ENCODE measurements at places on chromosomes 16 and 17.

DNA sequence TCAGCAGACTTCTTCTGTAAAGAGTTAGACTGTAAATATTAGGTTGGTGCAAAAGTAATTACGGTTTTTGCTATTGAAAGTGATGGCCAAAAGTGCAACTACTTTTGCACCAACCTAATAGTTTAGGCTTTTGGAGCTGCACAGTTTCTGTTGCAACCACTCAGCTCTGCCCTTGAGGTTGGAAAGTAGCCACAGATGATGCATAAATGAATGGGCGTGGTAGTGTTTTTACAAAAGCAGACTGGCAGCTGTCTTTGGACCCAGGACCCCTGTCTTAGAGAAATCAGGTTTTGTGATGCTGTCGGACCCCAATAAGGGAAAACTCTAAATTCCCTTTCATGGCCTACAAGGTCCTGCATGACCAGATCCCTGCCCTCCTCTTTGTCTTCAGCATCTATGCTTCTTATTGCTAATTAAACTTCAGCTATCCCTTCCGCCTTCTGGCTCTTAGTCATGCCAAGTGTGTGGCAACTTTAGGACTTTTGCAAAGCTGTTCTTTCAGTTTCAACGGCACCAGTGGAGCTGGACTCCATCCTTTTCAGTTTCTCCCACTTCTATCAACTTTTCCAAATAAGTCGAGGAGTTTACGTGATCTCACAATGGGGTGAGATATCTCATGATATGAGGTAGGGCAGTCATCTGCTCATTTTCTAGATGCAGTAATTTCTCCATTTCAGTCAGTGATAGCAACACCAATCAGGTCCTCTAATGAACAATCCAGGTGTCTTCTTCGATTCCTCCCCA lies 232.3 kb downstream of the XYLT1 start:
- no peak for DNase-seq

DNA sequence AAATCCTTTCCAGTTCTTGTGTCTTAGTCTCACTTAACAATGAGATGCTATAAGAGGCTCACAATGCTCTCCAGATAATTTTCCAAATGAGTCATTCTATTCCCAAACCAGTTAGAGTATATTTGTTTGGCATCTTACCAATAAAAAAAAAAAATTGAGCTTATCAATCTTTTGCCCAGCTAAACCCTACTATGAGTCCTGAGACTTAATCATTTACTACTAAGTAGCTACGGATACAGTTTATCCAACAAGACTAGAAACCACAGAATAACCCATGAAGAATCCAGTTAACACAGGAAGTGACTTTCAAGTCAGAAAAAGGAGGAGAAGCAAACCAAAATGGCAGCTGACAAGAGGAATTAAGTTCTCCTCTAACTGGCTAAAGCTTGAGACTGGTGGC lies 330.3 kb upstream of the XYLT1 start:
- DNase-seq: no peak

- DNase-seq: no peak
These were observed 108.5 kb downstream of the SDK2 start for GRCh38 chr17:73535746-73536145.

- DNase-seq: no peak
These were observed 24.9 kb downstream of the ITGB3 start for GRCh38 chr17:47278561-47278960.

- peak; percentile 71 for DNase-seq
These were observed 268.1 kb downstream of the SOX9 start for GRCh38 chr17:72388765-72389473.

GRCh38 chr17:64056269-64057005 lies 36.0 kb upstream of the ICAM2 start:
- DNase-seq: no peak

DNA sequence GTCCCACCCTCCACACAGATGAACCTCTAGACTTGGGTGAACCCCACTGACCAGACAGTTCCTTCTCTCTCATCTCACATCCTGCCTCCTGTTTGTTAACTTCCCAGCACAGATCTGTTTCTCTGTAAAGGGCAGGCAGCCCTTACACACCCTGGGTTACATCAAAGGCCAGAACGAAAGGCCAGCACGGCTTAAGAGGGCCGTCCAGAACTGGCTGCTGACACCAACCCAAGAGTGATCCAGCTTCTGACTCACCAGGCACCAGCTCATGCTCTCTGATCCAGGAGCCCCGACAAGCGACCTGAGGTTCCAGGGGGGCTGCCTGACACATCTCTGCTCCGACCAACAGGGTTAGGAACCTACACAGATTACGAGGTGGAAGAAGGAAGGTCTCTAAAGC lies 86.9 kb downstream of the MRM3 start:
- no peak for DNase-seq

DNA sequence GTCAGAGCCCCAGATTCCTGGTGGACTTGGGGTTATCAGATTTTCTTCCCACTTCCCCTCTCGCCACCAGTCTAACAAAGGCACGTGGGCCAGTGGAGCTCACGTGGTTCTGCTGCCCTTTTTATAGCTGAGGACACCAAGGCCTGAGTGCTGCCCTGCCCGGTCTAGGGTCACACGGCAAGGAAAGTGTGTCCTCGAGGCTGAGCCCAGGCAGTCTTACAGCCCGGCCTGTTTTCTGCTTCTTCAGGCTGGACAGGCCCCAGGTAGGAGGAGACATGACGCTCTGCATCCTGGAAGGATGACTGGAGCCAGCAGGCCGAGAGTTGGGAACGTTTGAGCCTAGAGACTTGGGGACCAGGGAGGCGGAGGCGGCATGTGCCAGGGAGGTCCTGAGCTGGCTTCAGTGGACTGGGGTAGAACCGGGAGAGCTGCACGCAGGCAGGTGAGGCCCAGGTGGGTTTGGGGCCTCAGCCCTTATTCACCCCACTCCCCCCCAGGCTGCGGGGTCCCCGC lies 3.5 kb downstream of the CTRB1 start:
- DNase-seq: no peak

DNA sequence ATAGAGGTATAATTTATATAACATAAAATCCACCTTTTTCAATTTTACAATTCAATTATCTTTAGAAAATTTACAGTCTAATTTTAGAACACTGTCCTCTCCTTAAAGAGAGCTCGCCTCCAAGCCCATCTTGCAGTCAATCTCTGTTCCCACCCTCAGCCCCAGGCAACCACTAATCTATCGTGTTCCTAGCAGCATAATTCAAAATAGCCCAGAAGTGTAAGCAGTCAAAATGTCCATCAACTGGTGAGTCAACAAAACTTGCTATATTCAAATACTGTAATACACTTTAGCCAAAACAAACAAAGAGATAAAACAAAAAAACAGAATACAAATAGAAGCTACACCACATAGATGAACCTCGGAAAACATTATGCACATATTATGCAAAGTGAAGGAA lies 1006.8 kb upstream of the EEF2KMT start:
- DNase-seq: no peak

DNA sequence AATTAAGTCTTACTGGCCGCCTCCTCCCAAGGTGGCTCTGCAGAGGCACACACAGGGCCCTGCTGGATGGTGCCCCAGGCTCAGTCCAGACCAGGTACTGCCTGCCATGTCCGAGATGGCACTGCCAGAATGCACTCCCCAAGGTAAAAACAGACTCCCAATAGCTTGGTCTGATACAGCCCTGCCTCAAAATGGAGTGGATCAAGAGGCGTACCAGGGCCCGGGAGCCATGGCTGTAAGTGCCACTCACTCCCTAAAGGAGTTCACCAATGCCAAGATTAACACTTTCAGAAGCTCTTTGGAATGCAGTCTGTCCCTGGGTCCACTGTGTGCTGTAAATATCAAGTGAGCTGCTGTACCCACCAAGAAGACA lies 576 bp upstream of the MYO18A start:
- DNase-seq: no peak

DNA sequence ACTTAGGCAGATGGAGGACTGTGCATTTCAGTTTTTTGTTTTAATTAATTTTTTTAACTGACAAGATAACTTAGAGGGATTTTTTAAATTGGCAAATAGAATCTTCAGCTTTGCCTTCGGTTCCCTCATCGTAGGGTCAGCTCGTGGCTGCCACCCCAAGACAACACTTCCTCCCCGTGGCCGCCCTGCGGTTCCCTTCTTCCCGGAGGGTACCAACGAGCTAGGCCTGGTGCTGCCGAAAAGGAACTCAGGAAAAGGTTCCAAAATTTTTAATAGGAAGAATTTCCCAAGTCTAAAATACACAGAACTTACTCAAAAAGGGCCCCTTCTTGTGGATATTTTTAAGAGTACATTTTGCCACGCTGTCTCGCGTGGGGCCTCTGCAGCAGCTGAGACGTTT lies 210.4 kb upstream of the CHMP6 start:
- DNase-seq: peak; percentile 69

- no peak for DNase-seq
These were observed 14.9 kb upstream of the ADGRG1 start for GRCh38 chr16:57613514-57613913.

GRCh38 chr16:60636117-60636516 lies 1400.1 kb downstream of the CDH8 start:
- DNase-seq: no peak

- DNase-seq: no peak
These were observed 12.5 kb upstream of the SLC4A1 start for GRCh38 chr17:44280392-44280937.

DNA sequence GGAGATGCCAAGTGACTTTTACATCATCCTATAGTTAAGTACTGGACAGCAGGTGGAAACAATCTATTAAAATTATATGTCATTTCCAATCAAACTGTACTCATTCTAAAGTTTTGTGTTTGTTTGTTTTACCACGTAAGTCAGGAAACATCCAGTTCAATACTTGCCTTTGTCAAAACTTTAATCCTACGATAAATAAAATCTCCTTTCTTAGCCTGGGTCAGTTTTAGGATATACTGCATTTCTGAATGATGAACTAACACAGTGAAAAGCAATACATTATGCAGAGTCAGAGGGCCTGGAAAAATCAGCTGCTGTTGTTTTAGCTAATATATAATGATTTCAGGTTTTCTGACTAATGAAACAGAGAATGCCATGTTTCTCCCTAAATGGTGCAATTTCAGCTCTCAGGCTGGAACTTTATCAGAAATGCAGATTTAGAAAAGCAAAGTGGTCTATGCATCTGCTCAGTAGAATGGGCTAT lies 756.4 kb downstream of the CDH11 start:
- DNase-seq: no peak

DNA sequence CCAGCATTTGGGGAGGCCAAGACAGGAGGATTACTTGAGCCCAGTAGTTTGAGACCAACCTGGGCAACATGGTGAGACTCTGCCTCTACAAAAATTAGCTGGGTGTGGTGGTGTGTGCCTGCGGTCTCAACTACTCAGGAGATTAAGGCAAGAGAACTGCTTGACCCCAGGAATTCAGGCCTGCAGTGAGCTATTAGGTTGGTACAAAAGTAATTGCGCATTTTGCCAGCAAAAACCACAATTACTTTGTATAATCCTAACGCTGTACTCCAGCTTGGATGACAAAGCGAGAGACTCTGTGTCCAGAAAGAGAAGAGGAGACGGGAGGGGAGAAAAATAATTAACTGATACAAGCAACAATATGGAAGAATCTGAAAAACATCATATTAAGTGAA lies 32.7 kb downstream of the YWHAE start:
- no peak for DNase-seq

- DNase-seq: peak; percentile 13
These were observed 946 bp upstream of the TMEM256 start for GRCh38 chr17:7404737-7405349.

GRCh38 chr17:78616946-78617345 lies 39.8 kb upstream of the DNAH17 start:
- no peak for DNase-seq

DNA sequence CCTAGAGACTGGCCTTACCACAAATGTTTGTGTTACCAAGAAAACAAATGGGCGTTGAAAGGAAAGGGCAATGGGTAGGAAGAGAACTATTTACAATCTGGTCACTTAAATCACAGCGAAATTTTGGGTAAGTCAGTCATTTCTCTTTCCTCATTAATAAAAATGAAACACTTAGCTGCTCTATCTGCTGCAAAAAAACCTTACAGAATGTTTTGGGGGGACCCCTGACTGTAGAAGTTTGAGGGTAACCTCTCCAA lies 742 bp upstream of the NUTF2 start:
- DNase-seq: no peak

DNA sequence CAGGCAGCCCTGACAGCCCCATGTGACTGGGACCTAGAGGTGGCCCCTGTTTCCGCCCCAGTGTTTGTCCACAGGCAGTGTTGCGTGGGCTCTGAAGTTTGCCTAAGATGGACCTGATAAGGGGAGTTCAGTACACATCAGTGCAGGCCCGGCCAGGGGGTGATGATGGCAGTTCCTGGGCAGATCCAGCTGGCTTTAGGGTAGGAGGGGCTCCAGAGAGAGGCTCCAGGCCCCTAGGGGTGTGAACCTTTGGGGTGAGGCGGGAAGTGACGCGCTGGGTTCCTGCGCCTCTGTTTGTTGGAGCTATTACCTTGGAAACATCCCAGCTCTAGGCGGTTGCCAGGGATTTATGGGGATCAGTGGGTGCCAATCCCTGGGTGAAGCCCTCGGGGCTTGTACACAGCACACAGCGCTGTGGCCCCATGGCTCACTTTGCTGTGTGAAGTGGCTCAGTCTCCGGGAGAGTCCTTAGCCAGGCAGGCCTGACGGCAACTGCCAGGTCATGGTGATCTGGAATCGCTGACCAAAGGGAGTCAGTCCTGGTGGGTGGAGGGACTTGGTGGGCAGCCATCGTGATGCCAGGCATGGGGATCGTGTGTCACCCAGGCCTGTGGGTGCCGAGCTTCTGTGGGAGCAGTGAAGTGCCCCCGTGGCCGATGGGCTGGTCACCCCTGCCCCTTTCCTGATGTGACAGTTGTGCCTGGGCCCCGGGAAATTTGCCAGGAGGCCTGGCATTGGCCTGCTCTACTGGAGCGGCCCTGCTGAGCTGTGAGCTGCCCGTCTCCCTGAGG lies 146.1 kb downstream of the SEC14L1 start:
- no peak for DNase-seq

- no peak for DNase-seq
These were observed 18.5 kb upstream of the GGA2 start for GRCh38 chr16:23528644-23529310.

DNA sequence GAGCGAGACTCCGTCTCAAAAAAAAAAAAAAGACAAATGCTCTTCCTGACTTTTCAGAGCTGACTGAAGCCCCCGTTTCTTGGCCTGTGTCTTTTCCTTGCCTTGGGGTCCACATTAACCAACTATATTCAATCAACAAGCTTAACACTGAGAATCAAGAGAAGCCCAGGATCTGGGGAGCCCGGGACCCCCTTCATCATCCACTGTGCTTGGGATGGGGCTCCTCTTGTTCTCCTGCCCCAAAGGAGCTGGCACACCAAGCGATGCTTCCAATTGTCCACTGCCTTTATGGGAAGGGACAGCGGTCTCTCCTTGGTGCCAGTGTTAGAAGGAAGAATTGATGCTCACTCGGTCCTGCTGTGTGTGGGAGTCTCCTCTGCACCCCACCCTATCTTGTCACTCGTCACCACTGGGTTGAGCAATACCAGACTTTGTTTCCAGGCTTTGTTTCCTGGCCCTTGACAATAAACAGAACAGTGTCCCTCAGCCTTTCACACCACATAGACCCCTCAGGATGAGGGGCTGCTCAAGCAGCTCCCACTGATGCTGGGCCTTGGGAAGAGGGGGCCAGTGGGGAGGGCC lies 146.7 kb downstream of the KCNJ12 start:
- DNase-seq: peak; percentile 44

Data from NB4 (cell line).